ENCODE measurements at places on chromosomes 3 and 15.

- DNase-seq, result no peak
These were observed 44.8 kb downstream of the MAP2K5 start for GRCh38 chr15:67587331-67587730.

GRCh38 chr3:68025189-68025588, 370.8 kb upstream of the SUCLG2 start:
- DNase-seq, result no peak

GRCh38 chr15:49458145-49458544, 35.1 kb downstream of the FGF7 start:
- DNase-seq, result no peak

- no peak for DNase-seq
These were observed 677 bp downstream of the POLQ start for GRCh38 chr3:121545049-121545573.

DNA sequence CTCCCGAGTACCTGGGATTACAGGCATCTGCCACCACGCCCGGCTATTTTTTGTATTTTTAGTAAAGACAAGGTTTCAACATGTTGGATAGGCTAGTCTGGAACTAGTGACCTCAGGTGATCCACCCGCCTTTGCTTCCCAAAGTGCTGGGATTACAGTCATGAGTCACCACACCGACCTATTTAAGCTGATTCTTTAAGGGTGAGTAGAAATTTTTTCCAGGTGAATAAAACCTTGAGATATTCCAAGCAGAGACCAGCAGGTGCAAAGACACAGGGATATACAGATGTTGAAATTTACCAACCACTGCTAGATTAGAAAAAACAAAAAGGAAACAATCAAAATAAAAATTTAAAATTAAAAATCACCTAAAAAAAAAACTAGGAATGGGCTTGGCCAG, 74.4 kb upstream of the CHRNB4 start:
- no peak for DNase-seq
